ENCODE measurements at places on chromosomes 3 and 15.

DNA sequence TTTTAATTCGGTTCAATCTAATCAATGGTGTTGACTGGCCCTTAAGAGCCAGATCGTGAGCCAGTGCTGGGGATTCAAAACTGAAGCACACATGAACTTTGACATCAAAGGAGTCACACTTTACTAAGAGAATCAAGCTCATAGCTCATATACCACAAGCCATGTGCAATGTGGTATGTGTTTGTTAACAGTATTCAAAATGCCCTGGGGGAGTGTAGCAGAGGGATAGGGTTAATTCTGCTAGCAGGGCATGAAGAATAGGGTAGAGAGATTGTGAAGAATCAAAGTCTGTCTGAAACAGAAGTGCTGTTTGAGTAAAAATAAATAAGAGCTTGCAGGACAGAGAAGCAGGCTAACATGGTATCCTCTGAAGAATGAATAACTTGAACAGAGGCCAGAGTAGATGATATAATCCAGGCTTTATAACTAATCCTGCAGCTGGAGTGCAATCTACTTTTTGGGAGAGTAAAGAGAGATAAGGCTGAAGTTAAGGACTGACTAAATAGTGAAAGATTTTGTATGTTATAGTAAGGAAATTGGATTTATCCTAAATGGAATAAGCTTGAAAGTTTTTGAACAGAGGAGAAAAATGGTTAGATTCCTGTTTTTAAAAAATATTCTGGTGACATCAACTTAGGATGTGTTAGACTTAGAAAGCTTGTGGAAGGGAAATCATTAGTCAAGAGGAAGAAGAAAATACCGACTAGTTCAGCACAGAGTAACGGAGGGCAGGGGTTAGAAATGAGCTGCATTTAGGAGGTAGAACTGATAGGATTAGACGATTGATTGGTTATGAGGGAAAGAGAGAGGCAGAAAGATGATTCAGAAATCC, 292.0 kb downstream of the NFKBIZ start:
- no peak for DNase-seq

GRCh38 chr3:32176989-32177701, 61.3 kb upstream of the CMTM8 start:
- peak; percentile 56 for DNase-seq

- no peak for DNase-seq
These were observed 36.0 kb downstream of the USP13 start for GRCh38 chr3:179688850-179689249.

- no peak for DNase-seq
These were observed 8.0 kb downstream of the PIK3CA start for GRCh38 chr3:179156170-179156569.

GRCh38 chr15:90757461-90757860, 40.3 kb downstream of the BLM start:
- DNase-seq = no peak

DNA sequence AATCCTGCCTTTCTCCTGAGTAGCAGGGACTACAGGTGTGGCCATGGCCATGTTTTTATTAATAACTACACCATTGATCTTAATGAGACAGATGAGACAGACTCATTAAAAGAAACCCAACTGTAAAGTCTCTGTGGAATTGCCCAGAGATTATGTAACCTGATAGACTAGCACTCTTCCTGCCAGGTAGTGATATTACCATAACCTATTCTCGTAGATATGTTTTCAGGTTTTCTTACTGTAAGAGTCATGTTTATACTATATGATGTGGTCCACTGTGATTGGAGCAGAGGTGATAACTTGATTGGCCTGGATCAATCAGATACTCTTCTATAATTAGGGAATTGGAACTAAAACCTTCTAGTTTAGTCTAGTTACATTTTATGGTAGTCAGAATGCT, 93.7 kb downstream of the NFKBIZ start:
- DNase-seq = no peak

- no peak for DNase-seq
These were observed 195.5 kb upstream of the TMC3 start for GRCh38 chr15:81569286-81570080.

DNA sequence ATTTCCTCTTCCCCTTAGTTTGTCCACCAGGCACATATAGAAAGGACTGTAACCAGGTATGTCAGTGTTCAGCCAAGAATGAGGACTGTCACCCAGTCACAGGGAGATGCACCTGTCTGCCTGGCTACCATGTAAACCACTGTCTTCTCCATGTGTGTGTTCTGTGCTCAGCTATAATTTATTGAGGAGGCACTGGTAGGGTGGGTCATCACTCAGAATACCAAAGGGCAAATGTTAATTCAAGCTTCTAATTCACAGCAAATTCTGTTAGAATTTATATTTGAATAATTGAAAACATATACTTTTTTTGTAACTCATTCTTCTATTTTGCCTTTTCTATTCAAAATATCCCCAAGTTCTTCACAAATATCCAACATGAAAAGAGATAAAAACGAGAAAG, 780.4 kb downstream of the MECOM start:
- no peak for DNase-seq

All from urothelium cell line (cell line).